Esophagus squamous epithelium (tissue), 5 donors: ENCODE measurements at places on chromosomes 11 and 22.

- no peak for DNase-seq
Measured at GRCh38 chr11:77191823-77192495, 63.9 kb downstream of the MYO7A start.

DNA sequence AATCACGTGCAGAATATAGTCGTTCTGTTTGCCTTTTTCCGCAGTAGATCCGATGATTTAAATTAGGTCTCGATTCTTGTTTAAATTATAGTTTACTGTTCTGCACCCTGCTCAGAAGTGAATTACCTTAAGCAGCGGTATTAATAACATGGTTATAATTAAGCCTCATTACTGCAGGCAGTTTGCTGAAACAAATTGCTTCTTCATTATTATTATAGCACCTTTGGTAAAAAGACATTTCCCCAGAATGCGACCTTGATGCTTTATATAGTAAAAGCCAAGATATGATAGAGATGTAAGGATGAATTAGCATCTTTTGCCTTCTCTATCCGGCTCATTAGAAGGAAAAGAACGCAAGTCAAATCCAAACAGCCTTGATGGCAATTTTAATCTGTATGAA, 625.2 kb upstream of the CADM1 start:
- no peak for DNase-seq

- DNase-seq = no peak
Measured at GRCh38 chr11:123233280-123233974, 38.4 kb upstream of the CLMP start.

DNA sequence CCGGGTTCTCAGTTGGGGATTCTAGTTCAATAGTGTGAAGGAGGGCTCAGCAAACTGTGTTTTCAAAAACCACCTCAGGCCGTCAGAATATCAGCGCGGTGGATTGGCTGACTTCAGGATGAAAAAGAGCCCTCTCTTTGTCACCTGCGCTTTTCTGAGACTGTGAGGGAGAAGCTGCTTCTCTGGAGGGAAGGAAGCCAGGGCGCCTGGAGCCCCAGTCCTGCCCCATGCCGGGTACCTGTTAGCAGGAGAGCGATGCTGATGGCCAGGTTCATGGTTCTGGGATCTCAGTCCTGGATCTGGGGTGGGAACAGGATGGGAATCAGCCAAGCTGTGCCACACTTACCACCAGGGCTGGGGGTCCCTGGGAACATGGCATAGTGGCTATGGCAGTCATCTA, 2.3 kb downstream of the THY1 start:
- no peak for DNase-seq

DNA sequence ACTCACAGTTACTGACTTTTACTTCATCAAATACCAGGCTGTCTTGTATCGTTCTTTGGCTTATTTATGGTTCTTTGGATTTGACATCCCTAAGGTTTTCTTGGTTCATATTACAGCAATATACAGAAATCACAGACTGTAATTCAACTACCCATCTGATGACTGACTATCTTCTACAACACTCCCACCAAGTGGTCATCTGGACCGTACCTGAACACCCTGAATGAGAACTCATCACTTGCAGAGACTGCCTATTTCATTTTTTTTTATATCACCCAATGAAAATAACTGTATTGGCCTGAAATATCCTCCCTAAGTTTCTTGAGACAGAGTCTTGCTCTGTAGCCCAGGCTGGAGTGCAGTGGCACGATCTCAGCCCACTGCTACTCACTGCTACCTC, 9.5 kb upstream of the UPB1 start:
- DNase-seq = no peak
